ENCODE measurements at places on chromosomes 7 and 10. TPM values are rescaled to one million over a fixed set of nuclear protein-coding genes. Genes with fewer than 3 reads are reported as not detected.

The CPA5 gene
- not detected for total RNA-seq

The GSTO2 gene
- total RNA-seq = 0.89 TPM

GRCh38 chr10:70557086-70557845 is 45.3 kb downstream of the PRF1 start:
- DNase-seq = no peak
- H3K4me3 ChIP-seq = no peak overlapping the region
- H3K27ac ChIP-seq = no peak overlapping the region

DNA sequence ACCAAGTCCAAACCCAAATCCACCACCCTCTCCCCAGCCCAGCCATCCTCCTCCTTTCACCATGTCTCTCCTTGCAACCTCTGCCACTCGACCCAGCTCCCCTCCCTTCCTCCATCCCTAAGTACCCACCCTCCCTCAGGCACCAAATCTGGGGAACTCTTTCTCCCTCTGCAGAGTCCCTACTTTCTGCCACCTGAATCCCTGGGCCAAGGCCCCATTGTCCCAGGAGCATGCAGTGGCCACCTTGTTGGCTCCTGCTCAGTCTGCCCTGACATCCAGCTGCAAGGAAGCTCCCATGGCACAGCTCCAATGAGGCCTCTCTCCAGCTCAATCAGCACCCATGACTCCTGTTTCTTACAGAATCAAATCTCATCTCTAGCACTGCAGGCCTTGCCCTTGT is 5.5 kb upstream of the UNC5B start:
- H3K27me3 ChIP-seq = peaks cover 40% of the 10 kb centered on the region
- DNase-seq = no peak
- H3K27ac ChIP-seq = no peak overlapping the region
- H3K4me3 ChIP-seq = no peak overlapping the region
- H3K4me1 ChIP-seq = peaks cover 5% of the 10 kb centered on the region

DNA sequence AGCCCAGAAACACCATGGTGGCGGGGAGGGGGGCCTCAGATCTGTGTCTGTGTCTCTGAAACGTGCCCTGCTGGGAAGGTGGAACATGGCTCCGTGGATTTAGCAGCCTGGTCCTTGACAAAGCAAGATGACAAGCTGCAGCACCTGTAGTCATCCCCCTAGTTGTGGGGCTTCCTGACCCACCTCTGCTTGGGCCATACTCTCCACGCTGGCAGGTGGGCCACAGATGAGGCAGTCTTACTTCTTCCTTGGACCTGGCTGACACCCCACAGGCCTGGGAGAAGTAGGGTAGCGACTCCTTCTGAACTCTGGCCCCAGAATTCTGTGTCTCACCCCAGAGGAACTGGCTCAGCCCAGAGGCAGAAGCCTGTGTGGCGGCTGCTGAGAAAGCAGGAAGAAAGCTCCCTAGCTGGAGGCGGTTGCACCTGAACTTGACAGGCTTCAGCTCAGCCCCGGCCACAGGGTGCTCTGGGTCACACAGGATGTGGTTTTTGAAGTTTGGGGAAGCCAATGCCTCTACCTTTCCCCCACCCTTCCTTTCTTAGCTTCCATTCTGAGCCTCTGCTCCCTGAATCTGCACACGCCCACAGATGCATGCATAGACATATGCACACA is 113.9 kb downstream of the ABLIM1 start:
- H3K4me1 ChIP-seq = peaks cover 83% of the 10 kb centered on the region
- peak overlapping the region; percentile 26 for H3K4me3 ChIP-seq
- H3K27me3 ChIP-seq = no peaks in the 10 kb centered on the region
- H3K27ac ChIP-seq = peak overlapping the region; percentile 77

DNA sequence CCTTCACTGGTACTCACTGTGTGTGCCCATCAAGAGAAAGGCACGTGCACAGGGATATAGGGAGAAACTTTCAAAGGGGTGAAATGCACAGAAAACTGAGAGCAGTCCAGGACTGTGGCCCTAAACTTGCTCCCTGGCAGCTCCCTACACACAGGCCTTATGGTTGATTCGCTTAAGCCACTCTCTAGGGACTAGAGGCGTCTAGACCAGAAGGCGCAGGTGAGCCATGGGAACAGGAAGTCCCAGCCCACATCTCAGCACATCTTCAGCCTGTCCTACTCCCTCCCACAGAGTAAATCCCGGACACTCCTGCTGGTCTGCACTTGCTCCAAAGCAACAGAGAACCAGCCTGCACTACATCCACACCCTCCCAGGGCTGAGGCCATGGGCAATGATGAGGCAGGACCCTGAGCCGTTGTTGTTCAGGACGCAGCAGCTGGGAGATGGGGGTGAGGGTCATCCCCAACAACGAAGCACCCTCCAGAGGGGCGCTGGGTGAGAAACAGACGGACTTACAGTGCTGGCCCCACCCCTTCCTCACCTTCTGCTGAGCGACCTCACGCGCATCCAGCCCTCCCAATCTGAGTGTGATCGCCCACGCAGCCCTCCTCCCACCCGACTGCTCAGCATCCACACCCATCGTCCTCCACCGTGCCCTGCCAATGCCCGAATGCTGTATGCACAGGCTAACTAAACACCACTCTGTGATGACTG is 109.3 kb downstream of the TNS3 start:
- H3K27ac ChIP-seq = no peak overlapping the region
- DNase-seq = no peak
- H3K4me1 ChIP-seq = peaks cover 23% of the 10 kb centered on the region
- H3K27me3 ChIP-seq = no peaks in the 10 kb centered on the region
- H3K36me3 ChIP-seq = no peaks in the 10 kb centered on the region
